ENCODE measurements at places on chromosomes 11 and 22.

DNA sequence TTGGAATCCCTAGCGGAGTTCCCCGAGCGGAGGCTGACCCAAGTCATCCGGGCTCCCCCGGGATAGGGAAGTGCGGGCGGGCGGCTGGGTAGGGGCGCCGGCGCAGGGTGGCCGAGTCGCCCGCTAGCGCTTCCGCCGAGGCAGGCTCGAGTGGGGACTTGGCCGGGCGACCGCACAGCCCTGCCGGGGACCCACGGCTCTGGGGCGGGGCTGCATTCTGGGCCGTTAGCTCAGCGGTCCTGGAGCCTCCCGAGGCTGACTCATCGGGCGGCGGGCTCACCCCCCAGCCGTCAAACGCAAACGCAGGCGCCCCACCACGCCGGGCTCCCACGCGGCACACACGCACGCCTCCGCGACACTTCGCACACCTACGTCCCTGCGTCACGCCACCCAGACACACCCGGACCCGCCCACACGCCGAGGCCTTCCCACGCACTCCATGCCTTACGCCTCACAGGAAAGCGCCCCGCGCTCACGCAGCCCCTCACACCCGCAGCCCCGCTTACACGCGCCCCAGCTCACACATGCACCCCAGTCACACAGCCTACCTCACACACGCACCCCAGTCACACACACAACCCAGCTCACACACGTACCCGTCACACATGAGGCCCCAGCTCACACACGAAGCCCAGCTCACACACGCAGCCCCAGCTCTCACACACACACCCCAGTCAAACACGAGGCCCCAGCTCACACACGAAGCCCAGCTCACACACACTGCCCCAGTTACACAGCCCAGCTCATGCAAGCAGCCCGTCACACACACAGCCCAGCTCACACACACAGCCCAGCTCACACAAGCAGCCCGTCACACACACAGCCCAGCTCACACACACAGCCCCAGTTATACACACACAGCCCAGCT, 1.2 kb downstream of the PHLDB1 start:
- DNase-seq = peak; percentile 83

GRCh38 chr11:78840623-78841022, 266.0 kb upstream of the NARS2 start:
- no peak for DNase-seq

- no peak for DNase-seq
Measured at GRCh38 chr11:45407226-45407625, 121.1 kb upstream of the SYT13 start.

- DNase-seq = no peak
Measured at GRCh38 chr22:17110791-17111550, 10.2 kb downstream of the TMEM121B start.
